NCI-H187 treated with DMSO at 0.1 percent for 48 hours (cell line): ENCODE measurements at places on chromosomes 2 and 18.

GRCh38 chr18:79694895-79695213, 15.3 kb downstream of the CTDP1 start:
- no peak for DNase-seq

DNA sequence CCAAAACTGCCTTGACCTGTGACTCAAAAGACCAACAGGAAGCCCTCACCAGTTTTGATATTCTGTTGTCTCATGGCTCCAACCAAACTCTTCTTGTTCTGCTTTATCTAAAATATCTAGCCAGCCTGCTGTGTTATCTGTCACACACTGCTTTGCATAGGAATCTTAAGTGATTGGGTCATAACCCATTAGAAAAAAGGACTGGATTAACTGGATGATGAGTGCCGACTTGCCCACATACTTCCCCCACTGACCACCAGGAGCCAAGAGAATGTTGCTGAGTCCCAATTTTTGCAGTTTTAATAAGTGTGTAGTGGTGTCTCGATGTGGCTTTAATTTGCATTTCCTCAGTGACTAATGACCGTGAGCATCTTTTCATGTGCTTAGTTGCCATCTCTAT, 6.5 kb downstream of the MOGAT1 start:
- no peak for DNase-seq

DNA sequence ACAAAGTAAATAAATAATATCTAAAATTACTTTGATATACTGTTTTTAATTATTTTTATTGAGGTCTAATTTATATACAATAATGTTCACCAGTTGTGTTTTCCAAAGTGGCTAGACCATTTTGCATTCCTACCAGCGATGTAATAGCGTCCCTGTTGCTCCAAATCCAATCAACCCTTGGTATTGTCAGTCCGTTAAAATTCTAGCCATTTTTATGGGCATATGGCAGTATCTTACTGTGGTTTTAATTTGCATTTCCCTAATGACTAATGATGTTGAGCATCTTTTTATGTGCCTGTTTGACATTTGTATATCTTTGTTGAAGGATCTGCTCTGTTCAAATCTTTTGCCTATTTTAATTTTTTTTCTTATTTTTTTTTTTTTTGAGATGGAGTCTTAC, 185.0 kb downstream of the PRPF40A start:
- no peak for DNase-seq

GRCh38 chr2:55224761-55225261, 7.3 kb downstream of the CLHC1 start:
- DNase-seq = no peak

DNA sequence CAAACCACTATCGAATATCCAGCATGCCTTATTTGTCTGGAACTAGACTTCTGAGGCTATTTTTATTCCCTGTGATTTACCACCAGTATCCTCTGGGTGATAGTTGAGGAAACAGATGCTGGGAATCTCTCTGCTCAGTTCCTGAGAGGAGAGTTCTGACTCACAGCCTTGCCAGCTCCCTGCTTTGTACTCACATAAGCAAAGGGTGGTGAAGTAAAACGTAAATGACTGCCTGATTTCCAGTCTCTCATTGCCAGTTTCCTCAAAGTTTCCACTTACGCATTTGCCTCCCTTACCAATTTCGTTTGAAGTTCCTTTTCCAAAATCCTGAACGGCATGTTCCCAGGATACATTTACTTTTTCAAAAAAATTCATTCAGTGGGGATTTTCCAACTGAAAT, 69.2 kb upstream of the HNRNPA3 start:
- DNase-seq = no peak

DNA sequence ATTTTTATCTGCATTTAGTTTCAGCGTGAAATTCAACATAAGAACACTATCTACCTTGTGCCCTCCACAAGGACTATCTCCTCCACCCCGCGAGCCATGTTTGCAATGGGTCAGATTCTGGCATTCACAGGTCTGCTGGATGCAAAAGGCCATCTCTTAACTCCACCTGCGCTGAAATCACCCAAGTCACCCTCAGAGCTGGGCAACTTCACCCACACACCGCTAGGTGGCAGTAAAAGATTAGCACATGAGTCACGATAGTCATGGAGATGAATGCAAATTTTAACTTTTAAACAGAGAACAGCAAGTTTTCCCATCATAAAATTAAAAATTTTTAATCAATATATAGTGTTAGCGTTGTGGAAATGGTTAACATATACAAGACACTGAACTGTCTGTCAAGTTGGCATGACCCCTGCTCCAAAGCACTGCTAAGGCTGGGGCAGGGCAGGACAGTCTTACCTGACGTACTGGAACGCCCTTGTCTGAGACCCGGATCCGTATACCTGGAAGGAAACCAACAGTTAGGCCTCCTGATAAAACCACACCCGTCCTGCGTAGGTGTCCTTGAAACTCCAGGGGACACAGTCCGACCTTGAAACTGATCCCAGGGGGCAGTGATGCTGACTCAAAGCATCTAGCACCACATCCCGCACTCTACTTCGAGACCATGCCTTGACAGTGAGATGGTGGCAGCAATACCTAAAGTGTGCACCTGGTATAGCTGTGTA, 89.6 kb downstream of the UXS1 start:
- DNase-seq = peak; percentile 2

GRCh38 chr2:24123195-24123921, at the start of the genes FAM228B and PFN4:
Gene FAM228B (plus strand): TSS chr2:24123469. CDS start chr2:24124362, 893 bp downstream.
Gene PFN4 (minus strand): TSS chr2:24123334. CDS start chr2:24122535, 799 bp downstream.
- DNase-seq = peak; percentile 28

DNA sequence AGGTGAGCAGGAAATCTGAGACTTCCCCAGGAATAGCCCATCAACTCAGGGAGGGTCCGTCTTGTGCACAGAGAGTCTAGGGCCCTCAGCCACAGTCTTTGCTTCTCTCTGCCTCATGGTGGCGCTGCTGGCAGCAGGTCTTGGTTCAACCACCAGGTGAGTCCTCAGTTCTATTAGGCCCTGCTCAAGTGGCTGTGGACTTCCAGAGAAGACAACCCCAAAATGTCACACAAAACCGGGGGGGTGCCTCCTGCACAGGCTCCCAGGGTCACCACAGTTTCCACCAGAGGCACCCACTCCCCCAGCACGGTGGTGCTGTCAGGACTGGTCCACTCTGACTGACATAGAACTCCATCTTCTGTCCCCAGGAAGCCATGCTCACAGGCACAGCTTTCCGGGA, 2.4 kb upstream of the CHRNG start:
- DNase-seq = no peak

DNA sequence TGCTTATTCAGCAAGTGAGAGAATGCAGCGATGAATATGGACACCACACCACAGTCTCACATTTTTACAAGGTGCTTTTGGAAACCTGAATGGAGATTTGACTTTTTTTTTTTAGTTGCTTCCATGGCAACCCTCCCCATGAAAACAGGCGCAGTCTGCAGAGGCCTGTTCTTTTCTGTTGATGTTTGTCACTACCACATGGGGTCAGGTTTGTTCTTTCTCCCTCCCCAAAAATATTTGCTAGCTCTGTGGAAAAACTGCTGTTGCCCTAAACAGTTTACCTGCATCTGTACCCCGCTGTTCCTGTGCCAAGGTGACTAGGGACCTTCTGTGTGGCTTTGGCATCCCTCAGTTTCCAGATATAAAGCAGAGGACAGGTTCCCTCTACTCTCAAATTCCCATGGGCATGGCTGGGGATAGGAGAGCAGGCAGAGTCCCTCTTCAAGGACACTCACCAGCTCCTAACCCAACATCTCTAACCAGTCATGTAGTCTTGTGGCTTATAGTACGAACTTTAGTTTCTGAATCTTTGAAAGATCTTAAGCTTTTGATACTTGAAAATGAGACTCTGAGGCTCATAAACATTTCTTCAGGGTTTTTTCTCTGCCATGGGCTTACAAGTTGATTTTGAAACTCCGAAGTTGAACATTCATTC, 14.7 kb upstream of the MAPRE2 start:
- no peak for DNase-seq

GRCh38 chr2:128388499-128388941, 69.9 kb upstream of the HS6ST1 start:
- DNase-seq = no peak
